ENCODE measurements at places on chromosomes 5 and 9. TPM values are rescaled to one million over a fixed set of nuclear protein-coding genes. Genes with fewer than 3 reads are reported as not detected.

Gene GLDC
- 8.9 TPM for total RNA-seq

Gene PCDHGB7
- total RNA-seq = 19.3 TPM

Gene UGT3A2
- 26.8 TPM for total RNA-seq

Gene SPINK4
- total RNA-seq = 1.3 TPM

Gene TYRP1
- total RNA-seq = not detected

Gene HNRNPK
- 714 TPM for total RNA-seq

Gene NPDC1
- total RNA-seq = 67.4 TPM

Gene OCLN
- total RNA-seq = 134 TPM

DNA sequence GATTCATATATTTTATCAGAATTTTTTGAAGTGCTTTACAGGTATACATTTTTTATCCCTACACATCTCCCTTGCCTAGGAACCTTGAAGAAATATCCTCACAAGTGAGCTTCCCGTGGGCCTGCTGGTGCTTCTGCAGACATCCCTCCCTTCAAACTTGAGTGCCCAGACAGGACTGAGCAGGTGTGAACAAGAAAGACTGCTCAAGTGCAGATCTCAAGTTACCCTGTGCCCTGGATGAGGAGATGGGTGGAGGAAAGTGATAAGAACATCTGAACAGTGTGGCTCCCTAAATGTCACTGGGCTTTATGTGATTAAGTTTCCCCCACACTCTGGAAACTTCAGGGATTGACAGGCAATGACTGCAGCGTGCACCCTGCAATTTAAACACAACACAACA, 209.8 kb downstream of the TLE1 start:
- H3K27me3 ChIP-seq = no peaks in the 10 kb centered on the region
- H3K36me3 ChIP-seq = no peaks in the 10 kb centered on the region
- no peak overlapping the region for H3K27ac ChIP-seq
- H3K4me1 ChIP-seq = no peaks in the 10 kb centered on the region
- no peak overlapping the region for H3K4me3 ChIP-seq
- DNase-seq = no peak

DNA sequence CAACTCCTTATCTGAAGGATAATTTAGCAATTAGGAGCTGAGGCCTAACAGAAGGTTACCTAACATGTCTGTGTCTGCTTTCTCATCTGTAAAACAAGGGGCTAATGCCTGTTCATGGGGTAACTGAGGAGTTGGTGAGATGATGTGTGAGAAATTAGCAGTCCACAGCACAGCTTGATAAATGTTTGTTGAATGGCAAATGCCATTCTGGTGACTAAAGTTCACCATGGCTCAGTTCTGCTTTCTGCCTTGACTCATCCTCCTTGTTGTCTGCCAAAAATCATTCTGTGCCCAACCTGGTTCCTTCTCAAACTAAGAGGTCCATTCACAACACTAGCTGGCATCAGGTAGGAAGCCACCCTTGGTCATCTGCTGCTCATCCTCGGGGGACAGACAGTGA, 552.0 kb upstream of the KLF4 start:
- H3K4me3 ChIP-seq = no peak overlapping the region
- peaks cover 28% of the 10 kb centered on the region for H3K27me3 ChIP-seq
- H3K36me3 ChIP-seq = no peaks in the 10 kb centered on the region
- H3K4me1 ChIP-seq = no peaks in the 10 kb centered on the region
- no peak overlapping the region for H3K27ac ChIP-seq

- peaks cover 56% of the 10 kb centered on the region for H3K27me3 ChIP-seq
- peak; percentile 92 for DNase-seq
- peak within 1 kb of the TSS; percentile 77 for H3K4me3 ChIP-seq
- H3K36me3 ChIP-seq = no peaks in the 10 kb centered on the region
- H3K27ac ChIP-seq = no peak within 1 kb of the TSS
These were observed at the start of gene AHRR for GRCh38 chr5:321230-321725. TSS of gene AHRR (plus strand) at chr5:321714. CDS start at chr5:343903, 22,189 bp downstream.

- H3K4me3 ChIP-seq = no peak overlapping the region
- no peaks in the 10 kb centered on the region for H3K36me3 ChIP-seq
- no peaks in the 10 kb centered on the region for H3K27me3 ChIP-seq
- H3K27ac ChIP-seq = no peak overlapping the region
- DNase-seq = no peak
These were observed 227.0 kb downstream of the ELAVL2 start for GRCh38 chr9:23598994-23599393.

DNA sequence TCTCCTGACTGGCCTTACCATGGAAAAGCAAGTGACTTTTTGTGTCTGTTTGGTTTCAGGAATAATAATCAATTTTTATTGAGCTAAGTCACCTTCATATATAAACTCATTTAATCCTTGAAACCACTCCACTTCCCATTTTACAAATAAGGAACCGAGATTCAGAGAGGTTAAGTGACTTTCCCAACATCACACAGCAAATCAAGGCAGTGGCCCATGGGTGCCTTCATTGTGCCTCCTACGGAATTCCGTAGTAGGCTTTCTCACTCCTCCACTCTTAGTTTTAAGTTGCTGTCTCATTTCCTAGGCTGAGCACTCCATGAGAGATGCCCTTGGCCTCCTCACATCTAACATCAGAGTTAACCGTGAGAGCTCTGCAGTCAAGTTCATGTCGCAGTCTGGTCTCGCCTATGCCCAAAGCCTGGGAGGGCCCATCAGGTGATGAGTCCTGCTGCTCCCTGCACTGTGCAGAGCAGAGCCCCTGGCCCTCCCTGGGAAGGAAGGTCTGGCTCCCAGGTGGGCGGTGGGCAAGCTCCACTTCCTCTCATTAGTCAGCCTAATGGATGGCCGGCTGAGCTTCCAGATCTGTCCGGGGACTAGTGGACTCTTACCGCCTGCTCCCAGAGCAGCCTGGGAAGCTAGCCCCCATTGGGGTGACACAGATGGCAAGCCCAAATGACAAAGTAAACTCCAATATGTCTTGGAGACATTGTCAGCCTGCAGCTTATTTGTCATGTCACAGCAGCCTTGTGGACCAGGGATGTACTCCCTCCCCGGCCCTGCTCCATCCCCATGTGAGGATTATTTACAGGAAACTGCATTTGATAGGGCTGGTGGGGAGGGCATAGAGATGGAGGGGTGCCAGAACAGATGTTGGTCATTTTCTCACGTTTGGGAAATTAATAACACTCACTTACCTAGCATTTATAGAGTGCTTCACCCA, 123.4 kb downstream of the MVB12B start:
- H3K36me3 ChIP-seq = no peaks in the 10 kb centered on the region
- H3K4me1 ChIP-seq = peaks cover 3% of the 10 kb centered on the region
- H3K27ac ChIP-seq = peak overlapping the region; percentile 57
- H3K27me3 ChIP-seq = no peaks in the 10 kb centered on the region
- DNase-seq = no peak

GRCh38 chr5:175746851-175747250, 89.0 kb downstream of the HRH2 start:
- peak; percentile 63 for DNase-seq
- H3K4me3 ChIP-seq = no peak overlapping the region
- H3K4me1 ChIP-seq = no peaks in the 10 kb centered on the region
- H3K27me3 ChIP-seq = peaks cover 18% of the 10 kb centered on the region
- H3K27ac ChIP-seq = no peak overlapping the region

DNA sequence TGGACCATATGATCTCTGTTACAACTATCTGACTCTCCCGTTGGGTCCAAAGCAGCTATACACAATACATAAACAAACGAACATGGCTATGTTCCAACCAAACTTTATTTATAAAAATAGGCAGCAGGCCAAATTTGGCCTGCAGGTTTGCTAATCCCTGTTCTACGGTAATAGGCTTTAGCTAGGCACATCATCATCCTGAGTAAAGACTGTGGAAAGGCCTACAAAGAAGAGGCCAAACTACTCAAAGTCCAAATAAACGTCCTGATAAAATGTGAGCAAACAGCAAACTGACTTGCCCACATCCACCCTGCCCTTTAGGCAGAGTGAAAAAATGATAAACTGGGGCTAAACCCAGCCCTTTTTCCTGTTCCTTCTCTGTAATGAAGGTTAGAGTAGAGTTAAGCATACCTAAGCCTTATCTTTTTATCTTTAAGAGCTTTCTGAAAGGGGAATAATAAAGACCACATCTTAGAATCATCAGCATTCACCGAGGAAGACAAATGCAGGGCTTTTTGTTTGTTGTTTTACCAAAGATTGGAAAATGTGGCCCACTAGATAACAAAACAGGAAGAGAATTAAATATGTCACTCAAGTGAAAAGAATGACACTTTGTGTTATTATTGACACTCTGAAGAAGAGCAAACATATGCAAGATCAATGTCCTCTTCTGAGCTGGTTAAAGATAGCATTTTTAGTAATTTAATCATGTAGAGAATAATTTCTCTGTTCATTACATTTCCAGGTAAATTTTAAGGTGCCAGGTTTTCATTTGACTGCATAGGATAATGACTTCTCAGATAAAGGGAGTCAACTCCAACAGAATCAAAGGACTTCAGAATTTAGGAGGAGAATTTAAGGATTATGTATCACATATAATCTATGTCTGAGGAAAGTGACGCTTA, 160.0 kb upstream of the GNA14 start:
- H3K27ac ChIP-seq = no peak overlapping the region
- H3K27me3 ChIP-seq = no peaks in the 10 kb centered on the region
- DNase-seq = no peak
- H3K4me3 ChIP-seq = peak overlapping the region; percentile 28
- peaks cover 13% of the 10 kb centered on the region for H3K36me3 ChIP-seq
- no peaks in the 10 kb centered on the region for H3K4me1 ChIP-seq

- H3K4me3 ChIP-seq = no peak overlapping the region
- peak; percentile 80 for DNase-seq
- H3K27me3 ChIP-seq = no peaks in the 10 kb centered on the region
- H3K27ac ChIP-seq = no peak overlapping the region
These were observed 110.1 kb downstream of the OSTF1 start for GRCh38 chr9:75198436-75198835.

DNA sequence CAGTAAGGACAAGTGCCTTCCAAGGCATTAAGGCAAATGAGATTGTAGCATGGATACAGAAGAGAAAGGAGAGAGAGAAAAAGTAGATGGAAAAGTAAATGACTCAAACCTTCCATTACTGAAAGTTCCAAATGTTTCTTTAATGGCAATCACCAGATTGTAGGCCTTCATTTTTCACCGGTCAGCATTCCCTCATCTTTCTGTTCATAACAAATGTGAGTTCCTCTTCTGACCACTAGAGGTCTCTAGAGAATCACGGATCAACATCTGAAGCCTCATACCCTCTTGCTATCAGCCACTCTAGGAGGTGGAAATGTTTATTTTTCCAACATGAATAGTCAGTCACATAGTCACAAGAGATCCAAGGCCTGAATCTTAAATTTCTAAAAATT, 73.6 kb upstream of the RPS23 start:
- peaks cover 13% of the 10 kb centered on the region for H3K27me3 ChIP-seq
- no peak overlapping the region for H3K27ac ChIP-seq
- H3K36me3 ChIP-seq = no peaks in the 10 kb centered on the region
- no peak overlapping the region for H3K4me3 ChIP-seq
- DNase-seq = no peak

DNA sequence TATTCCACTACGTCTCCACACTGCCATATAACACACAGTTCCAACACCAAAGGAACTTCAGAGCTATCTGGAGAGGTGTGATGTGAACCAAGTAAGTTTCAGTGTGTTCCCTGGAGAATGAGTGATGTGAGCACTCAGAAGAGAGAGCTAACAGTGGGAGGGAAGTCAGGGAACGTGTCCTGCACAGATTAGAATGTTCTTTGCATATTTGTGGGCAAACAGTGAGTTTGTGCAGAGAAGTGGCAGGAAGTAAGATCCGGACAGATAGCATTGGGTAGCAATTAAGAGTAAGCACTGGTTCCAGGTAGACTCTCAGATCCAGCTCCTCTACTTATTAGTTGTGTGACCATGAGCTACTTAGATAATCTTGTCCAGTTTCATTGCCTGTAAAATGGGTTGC, 206.4 kb downstream of the PDZD2 start:
- H3K27me3 ChIP-seq = no peaks in the 10 kb centered on the region
- no peaks in the 10 kb centered on the region for H3K36me3 ChIP-seq
- H3K27ac ChIP-seq = no peak overlapping the region
- H3K4me1 ChIP-seq = no peaks in the 10 kb centered on the region

GRCh38 chr9:97773723-97774122, 76.6 kb upstream of the XPA start:
- H3K27ac ChIP-seq = no peak overlapping the region
- DNase-seq = no peak
- H3K27me3 ChIP-seq = no peaks in the 10 kb centered on the region
- H3K4me3 ChIP-seq = no peak overlapping the region
- H3K36me3 ChIP-seq = no peaks in the 10 kb centered on the region

DNA sequence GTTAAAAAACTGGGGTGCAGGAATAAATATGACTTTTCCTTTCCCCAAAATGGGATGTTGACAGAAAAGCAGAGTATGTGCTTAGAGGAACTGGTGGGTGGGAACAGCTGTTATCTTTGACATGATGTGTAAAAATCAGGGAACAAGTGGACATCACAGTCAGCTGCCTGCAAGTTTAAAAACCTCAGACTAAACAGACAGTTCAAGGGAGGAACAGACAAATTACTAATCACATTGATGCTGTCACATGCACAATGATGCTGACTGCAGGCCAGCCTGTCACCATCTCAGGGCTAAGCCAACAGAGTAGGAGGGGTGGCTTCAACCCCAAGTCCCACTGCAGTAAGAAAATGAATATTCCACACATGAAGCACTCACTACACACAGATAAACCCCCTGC, 38.2 kb upstream of the UBAP2 start:
- no peak overlapping the region for H3K4me3 ChIP-seq
- H3K36me3 ChIP-seq = peaks cover 57% of the 10 kb centered on the region
- no peaks in the 10 kb centered on the region for H3K27me3 ChIP-seq
- H3K4me1 ChIP-seq = peaks cover 3% of the 10 kb centered on the region

DNA sequence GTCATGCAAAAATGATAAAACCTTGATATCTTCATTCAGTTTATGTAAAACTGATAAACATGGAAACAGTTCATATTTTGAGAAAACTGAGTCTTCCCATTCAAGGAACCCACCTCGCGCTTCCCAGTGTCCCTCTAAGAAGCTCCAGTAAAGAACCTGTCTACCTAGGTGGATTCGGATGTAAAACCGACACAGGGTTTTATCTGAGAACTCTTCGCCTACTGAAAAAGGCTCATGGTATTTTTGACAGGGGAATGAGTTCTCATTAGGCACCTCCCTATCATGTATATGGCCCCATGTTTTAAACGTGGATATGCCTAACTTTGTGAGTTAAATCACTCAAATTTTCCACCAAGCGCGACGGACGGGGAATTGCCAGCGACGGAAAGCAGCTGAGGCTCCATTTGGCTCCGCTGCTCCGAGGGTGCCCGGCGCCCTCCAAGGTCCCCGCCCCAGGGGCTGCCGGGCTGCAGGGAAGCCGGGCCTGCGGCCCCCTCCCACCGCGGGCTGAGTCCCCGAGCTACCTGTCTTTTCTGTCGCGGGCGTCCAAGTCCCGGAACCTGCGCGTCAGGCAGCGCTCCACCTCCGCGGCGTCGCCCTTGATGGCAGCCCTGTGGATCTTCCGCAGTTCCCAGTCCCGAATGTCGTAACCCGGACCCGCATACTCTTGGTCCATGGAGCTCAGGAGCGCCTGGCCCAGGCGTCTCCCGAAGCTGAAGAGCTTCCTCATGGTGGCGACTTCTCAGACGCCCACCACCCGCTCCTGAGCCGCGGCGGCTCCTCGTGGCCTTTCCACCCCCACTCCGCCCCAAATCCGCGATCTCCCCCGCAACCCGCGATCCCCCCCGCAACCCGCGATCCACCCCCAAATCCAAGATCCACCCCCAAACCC, 594 bp downstream of the ANKRD18A start:
- H3K4me3 ChIP-seq = peak overlapping the region; percentile 80
- H3K4me1 ChIP-seq = no peaks in the 10 kb centered on the region
- peaks cover 21% of the 10 kb centered on the region for H3K27me3 ChIP-seq

- H3K27ac ChIP-seq = no peak overlapping the region
- no peak overlapping the region for H3K4me3 ChIP-seq
- peaks cover 39% of the 10 kb centered on the region for H3K36me3 ChIP-seq
- no peaks in the 10 kb centered on the region for H3K4me1 ChIP-seq
- H3K27me3 ChIP-seq = no peaks in the 10 kb centered on the region
- DNase-seq = no peak
These were observed 26.9 kb downstream of the SRD5A1 start for GRCh38 chr5:6659941-6660684.

- no peaks in the 10 kb centered on the region for H3K27me3 ChIP-seq
- H3K4me3 ChIP-seq = no peak overlapping the region
- H3K36me3 ChIP-seq = peaks cover 30% of the 10 kb centered on the region
These were observed 60.9 kb upstream of the GLRX start for GRCh38 chr5:95883185-95884016.

Measured in endodermal cell (in vitro differentiated cells).